ENCODE measurements at places on chromosomes 12 and 14. TPM values are rescaled to one million over a fixed set of nuclear protein-coding genes. Genes with fewer than 3 reads are reported as not detected.

Gene TBX5
- not detected for total RNA-seq

Gene ACOT4
- total RNA-seq = 0.76 TPM

Gene SLC6A12
- not detected for total RNA-seq

Gene KRT79
- not detected for total RNA-seq

Gene EFCAB11
- total RNA-seq = 3.8 TPM

Gene SRRM4
- not detected for total RNA-seq

Gene CLEC9A
- not detected for total RNA-seq

Gene NINJ2
- not detected for total RNA-seq

Gene CCDC177
- total RNA-seq = not detected

Gene CPNE6
- total RNA-seq = not detected

Gene KLRB1
- total RNA-seq = not detected

Gene MGP
- 0.72 TPM for total RNA-seq

Measured in MG63 (cell line).